C1 segment of cervical spinal cord (tissue), 14 donors: ENCODE measurements at places on chromosomes 5 and 9.

DNA sequence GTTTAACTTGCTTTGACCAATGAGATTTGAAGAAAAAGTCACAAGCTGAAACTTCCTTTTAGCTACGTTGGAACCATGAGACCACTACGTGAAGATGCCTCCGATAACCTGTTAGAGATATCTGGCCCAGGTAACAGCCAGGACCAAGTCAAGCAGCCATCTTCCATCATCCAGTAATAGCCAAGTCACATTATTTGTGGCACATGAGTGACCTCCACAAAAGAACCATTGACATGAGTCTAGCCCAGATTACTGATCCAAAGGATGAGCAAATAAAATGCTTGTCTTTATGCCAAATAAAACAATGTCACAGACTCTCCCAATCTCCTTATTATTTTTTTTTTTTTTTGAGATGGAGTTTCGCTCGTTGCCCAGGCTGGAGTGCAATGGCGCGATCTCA, 1.6 kb downstream of the DEPDC1B start:
- DNase-seq = no peak

- DNase-seq = no peak
These were observed 368.3 kb downstream of the ENC1 start for GRCh38 chr5:74272024-74272775.

- DNase-seq = no peak
These were observed 10.9 kb downstream of the LRRC70 start for GRCh38 chr5:62589504-62589903.

- no peak for DNase-seq
These were observed 45.3 kb upstream of the TRAF1 start for GRCh38 chr9:120971938-120972337.

- no peak for DNase-seq
These were observed 246.4 kb downstream of the PSAT1 start for GRCh38 chr9:78543353-78543752.

- no peak for DNase-seq
These were observed 29.4 kb downstream of the ERBIN start for GRCh38 chr5:65955746-65956145.

GRCh38 chr9:69444791-69445190, 119.8 kb downstream of the ENTREP1 start:
- no peak for DNase-seq

DNA sequence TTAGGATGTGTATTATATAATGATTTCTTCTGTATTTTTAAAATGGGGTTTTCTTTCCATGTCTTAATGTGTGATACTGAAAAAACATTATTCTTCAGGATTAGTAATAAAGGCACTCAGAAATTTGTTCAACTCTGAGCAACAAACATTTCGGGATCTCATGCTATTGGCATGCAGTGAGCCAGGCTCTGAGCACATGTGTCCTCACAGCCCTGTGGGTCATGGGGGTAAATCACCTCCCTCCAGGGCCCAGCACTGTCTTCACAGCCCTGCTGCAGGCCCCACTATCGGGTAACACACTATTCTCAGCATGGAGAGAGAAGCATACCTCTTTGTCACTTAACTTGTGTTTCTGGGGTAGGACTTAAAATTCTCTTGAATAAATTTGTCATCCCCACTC, 14.0 kb downstream of the TMEM174 start:
- DNase-seq = no peak

DNA sequence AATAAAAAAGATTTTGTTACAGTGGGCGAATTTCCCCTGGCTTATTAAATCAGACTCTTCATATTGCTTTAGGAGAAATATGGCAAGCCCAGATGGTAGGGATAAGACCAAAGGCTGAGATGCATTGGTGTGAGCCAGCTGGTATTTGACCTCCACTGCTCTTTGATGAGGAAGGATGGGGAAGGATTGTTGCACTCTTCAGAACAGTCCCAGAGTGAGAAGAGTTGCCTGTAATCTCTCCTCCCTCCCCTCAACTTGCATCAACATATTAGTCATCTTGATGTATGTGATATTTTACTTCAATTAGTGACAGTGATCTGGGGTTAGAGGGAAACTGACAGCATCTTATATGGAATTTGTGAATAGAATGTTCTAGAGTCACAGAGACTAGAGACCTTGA, 136.6 kb downstream of the ADAMTS12 start:
- DNase-seq = no peak

- DNase-seq = no peak
These were observed 190.6 kb upstream of the MSX2 start for GRCh38 chr5:174533751-174534241.

GRCh38 chr5:54704333-54704732, 186.8 kb downstream of the SNX18 start:
- no peak for DNase-seq

DNA sequence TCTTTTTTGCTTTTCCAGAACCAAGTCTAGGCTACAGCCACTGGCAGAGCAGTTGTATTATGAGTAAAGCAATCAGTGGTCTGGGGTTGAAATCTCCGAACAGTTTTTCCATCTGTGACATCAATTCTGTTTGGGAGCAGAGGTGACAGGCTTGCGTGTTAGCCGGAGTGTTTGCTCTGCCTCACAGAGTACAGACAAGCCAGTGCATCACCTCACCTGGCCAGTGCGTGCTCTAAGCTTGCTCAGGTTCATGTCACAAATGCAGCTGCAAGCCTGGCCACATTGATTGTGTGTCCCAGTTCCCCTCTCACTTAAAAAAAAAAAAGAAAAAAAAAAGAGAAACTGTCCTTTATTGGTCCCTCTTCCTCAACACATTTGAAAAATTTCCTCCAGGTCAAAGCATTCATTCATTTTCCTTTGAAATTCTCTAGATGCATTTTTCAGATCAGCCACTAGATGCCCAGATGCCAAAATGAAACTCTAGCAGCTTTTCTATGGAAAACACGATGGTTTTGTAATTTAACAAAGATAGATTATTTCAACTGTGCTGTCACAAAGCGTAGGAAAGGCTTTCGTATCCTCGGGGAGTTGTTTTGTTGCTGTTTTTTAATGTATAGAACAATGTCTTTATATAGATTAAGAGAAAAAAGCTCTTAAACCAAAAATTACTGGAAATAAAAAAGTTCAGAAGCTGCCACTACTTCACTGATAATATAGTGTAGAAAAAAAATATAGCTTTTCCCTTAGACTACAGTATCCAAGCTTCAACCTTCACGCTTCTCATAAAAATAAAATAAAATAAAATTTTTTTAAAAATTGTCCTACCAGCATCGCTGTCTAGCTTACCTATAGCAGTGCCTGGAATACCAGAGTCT, 585.5 kb downstream of the TLE1 start:
- DNase-seq = no peak

DNA sequence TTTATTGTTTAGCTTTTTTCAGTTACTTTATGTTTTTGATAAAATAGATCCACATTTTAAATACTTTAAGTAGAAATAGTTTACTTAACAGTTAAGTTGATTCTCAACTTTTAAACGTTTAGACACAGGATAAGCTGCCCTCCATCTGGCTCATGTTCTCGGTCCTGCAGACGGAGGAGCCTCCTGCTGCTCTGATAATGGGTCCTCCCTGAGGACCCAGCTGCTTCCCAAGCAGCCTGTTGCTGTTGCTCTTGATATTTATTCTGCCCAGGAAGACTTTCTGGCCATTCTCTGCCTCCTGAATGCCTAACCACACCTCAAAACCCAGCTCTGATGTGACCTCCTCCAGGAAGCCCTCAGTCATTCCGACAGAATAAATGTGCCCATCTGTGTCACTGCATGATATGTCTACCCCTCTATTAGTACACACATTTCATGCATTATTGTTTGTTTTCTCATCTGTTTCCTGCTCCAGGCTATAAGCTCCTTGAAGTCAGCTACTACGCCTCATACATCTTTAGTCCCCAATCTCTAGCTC, 267.2 kb upstream of the MSX2 start:
- no peak for DNase-seq

DNA sequence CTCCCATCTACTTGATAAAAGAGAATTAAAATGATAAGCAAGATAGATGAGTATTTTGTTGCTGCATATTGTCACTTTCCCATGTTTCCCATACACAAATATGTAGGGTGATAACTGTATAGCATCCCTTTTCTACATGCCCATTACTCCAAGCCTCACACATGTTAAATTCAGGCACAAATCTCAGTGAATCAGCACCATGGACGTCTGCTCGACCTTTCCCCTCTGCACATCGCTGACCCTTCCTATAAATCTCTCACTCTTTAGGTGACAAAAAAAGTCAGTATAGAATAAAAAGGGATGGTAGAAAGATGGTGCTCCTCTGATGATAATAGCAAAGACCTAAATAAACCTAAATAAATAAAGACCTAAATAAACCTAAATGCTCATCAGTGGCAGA, 1097.7 kb upstream of the C9orf72 start:
- DNase-seq = no peak

DNA sequence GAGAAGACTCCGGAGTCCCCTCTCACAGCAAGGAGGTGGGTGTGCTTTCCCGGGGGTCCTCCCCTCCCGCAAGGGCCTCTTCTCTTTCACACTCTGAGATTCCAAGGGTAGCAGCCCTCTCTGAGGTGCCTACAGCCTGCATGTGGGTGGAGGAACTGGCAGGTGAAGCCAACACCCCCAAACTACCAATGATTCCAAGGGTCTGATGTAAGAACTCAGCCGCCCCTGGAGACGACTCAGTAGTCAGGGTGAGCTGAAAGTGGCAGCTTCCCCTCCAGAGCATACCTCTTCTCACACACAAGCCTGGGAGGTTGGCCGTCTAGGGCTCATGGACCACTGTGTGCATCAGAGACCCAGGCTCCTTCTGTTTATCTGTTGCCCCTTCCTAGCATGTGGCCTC, 66.1 kb downstream of the TSPAN17 start:
- no peak for DNase-seq

- peak; percentile 46 for DNase-seq
These were observed at the start of gene CD74 for GRCh38 chr5:150412319-150413175. TSS of gene CD74 (minus strand) at chr5:150412910. CDS start at chr5:150412749, 161 bp downstream.

DNA sequence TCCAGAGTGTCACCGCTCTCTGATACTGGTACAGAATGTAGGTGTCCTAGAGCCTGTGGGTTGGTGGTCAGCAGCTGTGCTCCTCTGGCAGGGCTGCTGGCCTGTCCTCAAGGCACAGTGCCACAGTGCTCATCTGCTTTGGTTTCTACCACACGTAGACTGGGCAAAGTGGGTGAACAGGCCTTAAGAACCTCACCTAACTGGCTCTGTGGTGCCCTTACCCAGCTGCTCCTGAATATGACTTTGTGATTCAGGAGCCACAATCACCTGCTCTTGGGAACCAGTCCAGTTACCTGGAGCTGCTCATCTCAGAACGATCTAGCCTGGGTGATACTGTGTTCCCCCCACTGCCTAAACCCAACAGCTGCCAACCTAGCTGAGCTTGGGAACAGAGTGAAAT, 6.4 kb downstream of the NOP16 start:
- DNase-seq = no peak

DNA sequence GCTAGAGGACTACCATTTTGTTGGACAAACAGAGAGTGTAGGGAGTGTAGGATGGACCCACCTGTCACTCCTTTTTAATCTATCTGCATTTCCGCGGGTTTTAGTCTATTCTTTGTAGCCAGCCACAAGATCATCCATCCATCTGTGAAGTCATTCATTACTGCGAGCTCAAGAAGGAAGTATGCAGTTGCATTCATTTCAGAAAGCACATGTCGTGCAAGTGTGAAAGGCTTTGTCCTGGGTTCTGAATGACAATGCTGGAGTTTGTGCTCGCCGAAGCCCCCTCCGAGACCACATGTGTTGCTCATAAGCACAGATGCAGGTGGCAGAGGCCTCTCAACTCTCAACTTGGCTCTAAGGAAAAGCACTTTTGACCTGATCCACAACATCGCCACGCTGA, 70.3 kb upstream of the BASP1 start:
- no peak for DNase-seq

- DNase-seq = peak; percentile 65
These were observed 5.1 kb upstream of the CDX1 start for GRCh38 chr5:150161242-150162141.

GRCh38 chr5:126987271-126987899, 43.0 kb downstream of the MARCHF3 start:
- DNase-seq = no peak

DNA sequence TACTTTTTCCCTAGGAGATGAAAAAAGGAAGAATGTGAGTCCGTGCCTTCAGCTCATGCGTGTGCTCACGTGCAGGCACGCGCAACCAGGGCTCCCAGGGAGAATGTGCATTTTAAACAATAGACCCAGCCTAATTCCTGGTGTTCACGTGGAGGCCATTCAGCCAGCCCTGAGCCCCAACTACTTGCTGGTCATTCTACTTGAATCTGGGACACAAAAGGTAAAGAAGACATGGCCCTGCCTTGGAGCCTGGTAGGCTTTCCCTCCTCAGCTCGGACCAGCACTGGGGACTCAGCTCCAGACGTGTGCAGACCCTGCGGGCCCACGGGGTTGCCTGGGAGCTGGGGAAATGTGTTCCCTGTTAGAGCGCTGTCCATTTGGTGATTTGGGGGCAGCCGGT, 125.5 kb downstream of the MVB12B start:
- DNase-seq = no peak
